ENCODE measurements at places on chromosomes 7 and 10. TPM values are rescaled to one million over a fixed set of nuclear protein-coding genes. Genes with fewer than 3 reads are reported as not detected.

Gene GHRHR
- total RNA-seq: not detected

Gene ZNF467
- total RNA-seq: 0.88 TPM

Gene CCDC146
- total RNA-seq: 11.2 TPM

Gene DRGX
- not detected for total RNA-seq

Gene LIPM
- not detected for total RNA-seq

Gene PIK3CG
- 32.9 TPM for total RNA-seq

Gene GRK5
- total RNA-seq: 22.6 TPM

Gene AVPI1
- 2.9 TPM for total RNA-seq

DNA sequence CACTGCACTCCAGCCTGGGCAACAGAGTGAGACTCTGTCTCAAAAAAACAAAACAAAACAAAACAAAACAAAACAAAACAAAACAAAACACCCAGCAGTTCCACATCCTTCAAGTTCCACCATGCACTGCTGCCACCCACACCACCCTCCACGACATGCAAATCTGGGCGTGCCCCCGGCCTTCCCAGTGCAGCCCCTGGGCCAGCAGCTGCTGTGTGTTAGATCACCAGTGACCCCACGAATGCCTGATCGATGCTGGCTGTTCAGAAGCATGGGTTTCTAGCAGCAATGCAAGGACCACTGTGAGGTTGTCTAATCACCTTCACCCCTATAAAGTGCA, 36.3 kb downstream of the ELFN1 start:
- no peaks in the 10 kb centered on the region for H3K36me3 ChIP-seq
- no peak overlapping the region for H3K4me3 ChIP-seq
- peaks cover 10% of the 10 kb centered on the region for H3K27me3 ChIP-seq
- no peak for DNase-seq

GRCh38 chr7:24737281-24737680, 20.0 kb downstream of the GSDME start:
- DNase-seq: no peak
- H3K27ac ChIP-seq: no peak overlapping the region
- H3K36me3 ChIP-seq: no peaks in the 10 kb centered on the region
- no peaks in the 10 kb centered on the region for H3K4me1 ChIP-seq
- no peak overlapping the region for H3K4me3 ChIP-seq
- peaks cover 19% of the 10 kb centered on the region for H3K27me3 ChIP-seq

DNA sequence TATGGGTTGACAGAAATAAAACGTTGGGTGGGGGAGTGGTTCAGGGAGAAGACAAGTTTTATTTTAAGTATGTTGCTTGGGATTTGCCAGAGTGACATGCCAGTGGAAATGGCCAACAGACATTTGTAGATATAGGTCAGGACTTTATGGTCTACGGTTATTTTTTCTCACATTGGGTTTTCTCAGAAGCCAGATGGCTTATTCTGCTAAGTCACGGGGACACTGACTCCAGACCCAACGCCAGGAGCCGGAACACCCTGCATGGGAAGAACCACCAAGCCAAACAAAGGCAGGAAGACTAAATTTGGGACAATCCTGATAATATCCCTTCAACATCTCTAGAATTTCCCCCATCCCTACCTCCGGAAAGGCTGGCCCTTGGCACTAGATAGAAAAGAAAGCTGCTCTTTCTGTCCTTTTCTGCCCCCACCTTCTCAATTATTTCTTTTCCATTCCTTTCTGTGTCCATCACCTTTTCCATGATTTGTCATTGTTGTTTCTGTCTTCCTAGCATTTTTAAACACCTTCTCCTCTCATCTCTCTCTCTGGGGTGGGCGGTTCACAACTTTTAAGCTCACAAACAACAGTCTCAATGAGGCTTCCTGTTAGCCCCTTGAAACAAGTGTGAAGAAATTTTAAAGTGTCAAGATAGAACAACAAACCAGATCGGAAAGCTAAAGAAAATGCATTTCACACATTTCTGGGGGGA, 44.7 kb downstream of the TBXAS1 start:
- H3K36me3 ChIP-seq: no peaks in the 10 kb centered on the region
- no peaks in the 10 kb centered on the region for H3K27me3 ChIP-seq
- H3K4me1 ChIP-seq: peaks cover 38% of the 10 kb centered on the region
- H3K27ac ChIP-seq: no peak overlapping the region
- no peak overlapping the region for H3K4me3 ChIP-seq
- DNase-seq: no peak

DNA sequence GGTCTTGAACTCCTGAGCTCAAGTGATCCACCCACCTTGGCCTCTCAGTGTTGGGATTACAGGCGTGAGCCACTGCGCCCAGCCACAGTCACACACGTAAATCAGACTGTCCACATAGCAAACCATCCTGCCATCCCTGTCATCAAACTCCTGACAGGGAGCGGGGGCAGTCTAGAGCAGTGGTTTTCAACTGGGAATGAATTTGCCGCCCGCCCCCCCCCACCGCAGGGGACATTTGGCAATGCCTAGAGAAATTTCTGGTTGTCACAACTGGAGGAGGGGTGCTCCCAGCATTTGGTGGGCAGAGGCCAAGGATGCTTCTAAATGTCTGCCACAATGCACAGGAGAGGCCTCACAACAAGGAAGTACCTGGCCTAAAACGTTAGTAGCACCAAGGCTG, 24.1 kb downstream of the CAMK2G start:
- peaks cover 86% of the 10 kb centered on the region for H3K36me3 ChIP-seq
- H3K27me3 ChIP-seq: no peaks in the 10 kb centered on the region
- peaks cover 39% of the 10 kb centered on the region for H3K4me1 ChIP-seq
- H3K4me3 ChIP-seq: no peak overlapping the region
- H3K27ac ChIP-seq: peak overlapping the region; percentile 66
- no peak for DNase-seq

GRCh38 chr7:28517606-28518005, 105.3 kb downstream of the CREB5 start:
- DNase-seq: no peak
- no peak overlapping the region for H3K27ac ChIP-seq
- no peaks in the 10 kb centered on the region for H3K36me3 ChIP-seq
- peaks cover 2% of the 10 kb centered on the region for H3K27me3 ChIP-seq
- no peak overlapping the region for H3K4me3 ChIP-seq

DNA sequence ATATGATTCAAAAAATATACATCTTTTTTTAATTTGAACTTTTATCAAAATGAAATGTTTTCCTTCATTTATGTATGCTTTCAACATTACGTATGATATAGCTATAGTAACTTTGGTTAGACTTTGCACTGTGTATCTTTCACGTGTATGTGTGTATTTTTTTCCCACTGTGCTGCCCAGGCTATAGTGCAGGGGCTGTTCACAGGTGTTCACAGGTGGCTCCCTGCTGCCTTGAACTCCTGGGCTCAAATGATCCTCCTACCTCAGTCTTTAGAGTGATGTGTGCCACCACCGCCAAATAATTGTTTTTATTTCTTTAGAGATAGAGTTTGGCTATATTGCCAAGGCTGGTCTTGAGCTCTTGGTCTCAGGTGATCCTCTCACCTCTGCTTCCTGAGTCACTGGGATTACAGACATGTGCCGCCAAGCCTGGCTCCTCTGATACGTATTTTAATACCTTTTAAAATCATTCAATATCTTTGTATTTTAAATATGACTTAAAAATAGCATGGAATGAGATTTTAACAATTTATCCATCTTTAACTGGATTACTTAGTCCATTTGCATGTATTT, 29.0 kb downstream of the FANK1 start:
- no peaks in the 10 kb centered on the region for H3K36me3 ChIP-seq
- no peaks in the 10 kb centered on the region for H3K4me1 ChIP-seq
- DNase-seq: no peak
- no peak overlapping the region for H3K27ac ChIP-seq

DNA sequence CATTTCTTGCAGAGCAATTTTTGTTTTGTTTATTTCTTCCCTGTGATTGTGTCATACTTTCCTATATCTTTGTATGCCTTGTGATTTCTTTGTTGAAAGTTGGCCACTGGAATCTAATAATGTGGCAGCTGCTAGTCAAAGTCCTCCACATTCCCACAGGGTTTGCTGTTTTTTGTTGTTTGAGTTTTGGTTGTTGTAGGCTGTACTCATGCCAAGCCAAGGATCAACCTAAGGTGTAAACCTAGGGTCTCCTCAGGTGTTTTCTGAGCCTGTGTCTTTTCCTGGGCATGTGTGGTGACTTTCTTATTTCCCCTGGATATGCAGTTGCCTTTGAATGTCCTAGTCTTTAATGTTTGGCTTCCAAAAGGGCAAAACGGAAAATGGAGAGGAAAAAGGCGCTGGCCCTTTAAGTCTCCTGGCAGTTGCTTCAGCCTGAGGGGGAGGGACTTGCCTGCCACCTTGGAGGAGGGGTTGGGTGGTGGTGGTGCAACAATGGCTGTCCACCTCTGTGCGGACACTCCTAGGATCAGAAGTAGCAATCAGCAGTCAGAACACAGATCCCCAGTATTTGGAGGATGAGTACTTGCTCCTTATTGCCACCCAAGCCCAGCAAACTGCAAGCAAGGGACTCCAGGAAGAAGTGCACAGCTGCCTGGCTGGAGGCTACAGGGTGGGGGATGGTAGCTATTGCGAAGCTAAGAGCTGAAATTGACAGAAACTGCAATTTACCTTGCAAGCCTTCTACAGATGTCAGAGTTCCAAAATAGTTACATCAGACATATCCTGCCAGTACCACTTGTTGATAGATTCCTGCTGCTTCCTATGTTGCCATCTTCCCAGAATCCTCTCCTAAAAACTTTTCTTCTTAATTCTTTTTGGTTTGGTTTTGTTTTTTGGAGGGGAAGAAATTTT, 5.6 kb upstream of the ZNF518A start:
- peaks cover 4% of the 10 kb centered on the region for H3K4me1 ChIP-seq
- H3K4me3 ChIP-seq: no peak overlapping the region
- H3K36me3 ChIP-seq: peaks cover 17% of the 10 kb centered on the region
- no peak for DNase-seq
- H3K27me3 ChIP-seq: peaks cover 72% of the 10 kb centered on the region

DNA sequence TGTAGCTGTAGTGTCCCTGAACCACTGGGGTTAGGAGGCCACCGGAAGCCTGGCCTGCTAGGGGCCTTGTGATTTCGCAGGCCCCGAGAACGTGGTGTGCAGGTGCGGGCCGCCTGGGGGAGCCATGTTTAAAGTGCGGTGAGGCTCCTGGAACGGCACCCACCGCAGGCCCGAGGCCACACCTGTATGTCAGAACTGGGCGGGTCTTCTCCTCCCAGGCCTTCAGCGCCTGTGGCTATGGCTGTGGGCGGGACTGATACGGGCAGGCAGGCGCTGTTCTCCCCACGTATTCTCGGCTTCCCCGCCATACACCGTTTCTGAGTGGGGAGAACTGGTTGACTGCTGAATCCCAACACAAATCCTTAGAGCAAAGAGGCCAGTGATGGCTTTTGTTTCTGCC, 74.8 kb downstream of the DNAJB6 start:
- no peaks in the 10 kb centered on the region for H3K27me3 ChIP-seq
- peaks cover 36% of the 10 kb centered on the region for H3K36me3 ChIP-seq
- peak overlapping the region; percentile 26 for H3K4me3 ChIP-seq
- no peak overlapping the region for H3K27ac ChIP-seq

- peak overlapping the region; percentile 94 for H3K27ac ChIP-seq
- H3K27me3 ChIP-seq: no peaks in the 10 kb centered on the region
- peaks cover 13% of the 10 kb centered on the region for H3K4me1 ChIP-seq
Observed at GRCh38 chr10:4034907-4035598, 250.0 kb upstream of the KLF6 start.
